Prostate gland (tissue), 2 donors: ENCODE measurements at places on chromosomes 4 and X. TPM values are rescaled to one million over a fixed set of nuclear protein-coding genes. Genes with fewer than 3 reads are reported as not detected.

The TCP11X2 gene
- total RNA-seq: 0.40 TPM

The STOX2 gene
- total RNA-seq: 12.9 TPM

GRCh38 chrX:643241-643595 is 12.6 kb downstream of the SHOX start:
- no peak for DNase-seq

The ADAMTS3 gene
- 0.36 TPM for total RNA-seq
